Stimulated activated CD8-positive, alpha-beta memory T cell treated with anti-CD3 and anti-CD28 coated beads, Interleukin-7, amount 100 ng/mL, for 1 hour (primary cell): ENCODE measurements at places on chromosomes 11 and 22.

- DNase-seq = no peak
Measured at GRCh38 chr11:22991196-22991595, 130.9 kb upstream of the CCDC179 start.

- no peak for DNase-seq
Measured at GRCh38 chr22:38062791-38063190, 5.6 kb downstream of the PICK1 start.

DNA sequence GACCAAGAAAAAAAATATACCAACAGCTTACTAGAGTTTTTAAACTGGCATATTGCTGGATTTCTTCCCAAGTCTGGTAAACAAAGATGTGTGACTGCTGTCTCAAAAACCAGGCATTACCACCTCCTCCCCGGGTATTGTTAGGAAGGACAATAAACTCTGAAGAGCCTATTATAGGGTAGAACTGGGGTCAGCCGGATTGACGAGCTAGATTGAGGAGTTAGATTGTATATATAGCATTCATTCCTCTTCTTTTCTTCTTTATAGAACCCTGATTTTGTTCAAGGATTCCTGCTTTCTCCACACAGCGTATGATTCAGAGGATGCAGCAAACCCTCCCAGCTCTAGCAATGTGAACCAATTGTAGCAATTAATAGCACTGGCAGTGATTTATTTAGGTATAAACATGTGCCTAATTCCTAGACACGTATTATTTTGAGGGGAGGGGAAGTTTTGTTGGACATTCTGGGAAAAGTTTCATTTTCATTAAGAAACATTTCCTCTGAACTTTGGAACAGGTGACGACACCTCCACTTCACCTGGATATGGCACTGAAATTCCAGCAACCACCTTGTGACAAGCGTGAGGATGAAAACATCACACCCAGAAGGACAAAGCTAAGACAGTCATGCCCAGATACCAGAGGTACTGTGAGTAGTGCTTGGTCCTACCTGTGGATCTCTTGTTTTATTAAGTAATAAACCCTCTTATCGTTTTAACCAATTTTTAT lies 679.4 kb upstream of the KIRREL3 start:
- DNase-seq = no peak

- DNase-seq = no peak
Measured at GRCh38 chr11:2212411-2213251, 41.0 kb upstream of the TH start.

GRCh38 chr22:29765905-29766631 lies 739 bp downstream of the ZMAT5 start:
- no peak for DNase-seq
